ENCODE measurements at places on chromosomes 16 and 17. TPM values are rescaled to one million over a fixed set of nuclear protein-coding genes. Genes with fewer than 3 reads are reported as not detected.
A peak's percentile ranks its signal among the peaks of the same experiment; 100 is the strongest.

GRCh38 chr17:65856865-65857264 lies 295.4 kb upstream of the AXIN2 start:
- no peak overlapping the region for H3K27ac ChIP-seq
- no peaks in the 10 kb centered on the region for H3K27me3 ChIP-seq
- no peaks in the 10 kb centered on the region for H3K4me1 ChIP-seq
- no peak for DNase-seq
- no peak overlapping the region for H3K4me3 ChIP-seq
- no peaks in the 10 kb centered on the region for H3K36me3 ChIP-seq

GRCh38 chr16:85854935-85855334 lies 44.0 kb upstream of the IRF8 start:
- peaks cover 2% of the 10 kb centered on the region for H3K27me3 ChIP-seq
- peaks cover 5% of the 10 kb centered on the region for H3K4me1 ChIP-seq
- H3K4me3 ChIP-seq: no peak overlapping the region

DNA sequence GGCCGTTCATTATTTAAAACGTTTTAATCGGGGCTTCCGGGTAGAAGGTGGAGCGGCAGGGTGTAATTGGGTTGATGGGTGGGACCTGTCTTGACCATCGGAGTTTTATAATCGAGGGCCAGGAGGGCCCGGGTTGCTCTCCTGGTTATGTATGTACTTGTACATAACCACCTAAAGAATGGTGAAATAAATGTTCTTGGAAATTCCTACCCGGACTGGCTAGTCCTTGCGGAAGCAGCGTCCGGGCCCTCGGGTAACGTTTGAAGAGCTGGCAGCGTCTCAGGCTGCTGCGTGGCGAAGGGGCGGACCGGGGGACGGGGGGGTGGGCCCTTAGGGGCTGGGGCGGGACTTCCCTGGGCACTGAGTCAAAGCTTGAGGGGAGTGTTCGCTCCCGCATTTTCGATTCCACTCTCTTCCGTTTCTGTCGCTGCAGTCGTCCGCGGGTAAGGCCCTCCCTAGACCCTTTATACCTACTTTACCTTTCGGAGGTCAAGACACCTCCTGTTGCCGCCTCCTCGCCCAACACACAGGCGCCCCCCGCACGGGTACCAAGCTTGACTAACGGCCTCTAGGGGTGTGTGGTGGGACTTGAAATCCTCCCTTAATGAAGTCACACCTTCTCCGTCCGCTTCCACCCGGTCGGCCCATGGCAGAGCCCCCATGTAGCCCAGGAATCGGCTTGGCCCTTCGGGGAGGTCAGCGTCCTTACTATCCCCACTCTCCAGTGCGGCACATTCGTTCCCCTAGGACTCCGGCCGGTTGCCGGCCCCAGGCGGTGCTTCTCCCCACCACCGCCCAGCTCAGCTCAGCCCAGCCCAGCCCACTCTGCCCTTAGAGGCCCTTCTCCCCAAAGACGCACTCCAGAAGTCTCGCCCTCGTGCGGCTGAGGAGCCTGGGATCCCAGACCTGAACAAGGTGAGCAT lies at the start of gene TMEM106A:
TSS of gene TMEM106A (plus strand) at position 396 of the 923 bp plus-strand sequence. CDS start 1,167 bp downstream, outside the sequence.
- peaks cover 26% of the 10 kb centered on the region for H3K4me1 ChIP-seq
- peaks cover 14% of the 10 kb centered on the region for H3K36me3 ChIP-seq
- H3K27ac ChIP-seq: peak within 1 kb of the TSS; percentile 90
- H3K4me3 ChIP-seq: peak within 1 kb of the TSS; percentile 94
- no peaks in the 10 kb centered on the region for H3K27me3 ChIP-seq
- DNase-seq: peak; percentile 82

Gene SLC35B1
- 39.5 TPM for total RNA-seq

Gene PRR35
- not detected for total RNA-seq

- no peaks in the 10 kb centered on the region for H3K36me3 ChIP-seq
- H3K27me3 ChIP-seq: peaks cover 33% of the 10 kb centered on the region
- H3K4me1 ChIP-seq: peaks cover 5% of the 10 kb centered on the region
Measured at GRCh38 chr16:55482056-55482455, 3.1 kb downstream of the MMP2 start.

Gene ORC6
- 61.9 TPM for total RNA-seq

All from activated naive CD4-positive, alpha-beta T cell treated with anti-CD3 and anti-CD28 coated beads for 36 hours (primary cell).